ENCODE measurements at places on chromosomes 12 and 14.
A peak's percentile ranks its signal among the peaks of the same experiment; 100 is the strongest.

DNA sequence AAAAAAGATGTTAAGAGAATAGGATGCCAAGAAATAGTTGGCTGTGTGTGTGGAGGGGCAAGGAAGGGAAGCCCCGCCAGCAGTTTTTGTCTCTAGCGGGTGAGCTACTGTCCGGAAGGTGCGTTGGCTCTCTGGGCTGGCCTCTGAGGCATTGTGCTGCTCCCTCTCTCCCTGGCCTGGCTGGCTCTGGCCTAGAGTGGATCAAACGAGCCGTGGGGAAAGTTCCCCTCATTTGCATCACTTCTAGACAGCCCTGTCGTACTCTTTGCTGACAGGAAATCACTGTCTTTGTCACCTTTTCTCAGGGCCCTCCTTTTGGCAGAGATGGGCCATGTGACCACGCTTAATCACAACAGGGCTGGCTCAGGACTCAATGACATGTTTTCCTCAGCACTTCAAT lies 236.1 kb upstream of the NPAS3 start:
- DNase-seq = no peak

DNA sequence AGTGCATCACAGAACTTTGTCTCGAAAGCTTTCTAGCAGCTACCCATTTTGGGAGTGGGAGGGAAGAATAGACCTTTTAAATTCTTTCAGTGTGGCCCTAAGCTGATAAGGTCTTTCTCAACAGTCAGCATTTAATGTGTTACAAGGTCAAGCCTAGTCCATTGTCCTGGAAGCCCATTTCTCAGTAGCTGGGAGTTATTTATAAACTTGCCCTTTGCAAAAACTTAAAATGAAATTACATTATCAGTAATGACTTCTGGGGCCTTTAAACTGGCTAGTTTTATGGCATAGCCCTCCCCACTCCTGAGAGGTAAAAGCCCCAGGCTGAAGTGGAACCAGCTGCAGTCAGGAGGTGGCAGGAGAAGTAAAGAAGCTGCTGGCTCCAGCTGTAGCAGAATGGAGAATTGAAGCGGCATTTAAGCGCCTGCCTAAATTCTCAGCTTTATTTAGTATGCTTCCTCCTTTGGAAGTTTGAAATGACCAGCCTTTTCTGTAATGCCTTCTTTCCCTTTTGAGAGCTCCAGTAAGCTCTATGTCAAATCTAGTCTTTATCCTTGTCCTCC lies 12.4 kb downstream of the COPZ1 start:
- DNase-seq = peak; percentile 56

- DNase-seq = peak; percentile 12
Observed at GRCh38 chr12:112418273-112418607, 507 bp upstream of the PTPN11 start.

- DNase-seq = peak; percentile 90
Observed at GRCh38 chr12:118332511-118332910, 40.2 kb downstream of the TAOK3 start.

GRCh38 chr14:25150401-25150800 lies 100.5 kb upstream of the STXBP6 start:
- DNase-seq = no peak
